Activated CD4-positive, alpha-beta T cell treated with anti-CD3 and anti-CD28 coated beads, Interleukin-2, amount 50 U/mL, for 1 hour (primary cell): ENCODE measurements at places on chromosomes 5 and 9.

DNA sequence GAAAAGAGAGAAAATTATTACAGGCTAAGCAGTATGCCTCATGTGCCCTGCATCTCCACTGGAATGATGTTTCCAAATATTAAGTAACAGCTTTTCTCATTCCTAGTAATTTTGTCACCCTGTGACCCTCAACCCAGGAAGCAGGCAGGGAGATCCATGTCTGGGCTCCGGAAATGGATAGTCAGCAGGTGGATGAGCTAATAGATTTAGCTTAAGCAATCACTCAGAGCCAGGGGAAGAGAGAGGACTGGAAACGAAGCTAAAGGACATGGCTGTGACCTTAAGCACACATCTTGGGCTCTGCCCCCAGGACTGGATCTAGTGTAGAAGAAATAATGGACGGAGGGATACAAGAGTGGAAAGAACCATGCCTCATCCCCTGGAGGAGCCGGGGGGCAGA lies 89.5 kb downstream of the ARSB start:
- no peak for DNase-seq

- DNase-seq = no peak
Measured at GRCh38 chr5:68480335-68480940, 264.9 kb downstream of the PIK3R1 start.

DNA sequence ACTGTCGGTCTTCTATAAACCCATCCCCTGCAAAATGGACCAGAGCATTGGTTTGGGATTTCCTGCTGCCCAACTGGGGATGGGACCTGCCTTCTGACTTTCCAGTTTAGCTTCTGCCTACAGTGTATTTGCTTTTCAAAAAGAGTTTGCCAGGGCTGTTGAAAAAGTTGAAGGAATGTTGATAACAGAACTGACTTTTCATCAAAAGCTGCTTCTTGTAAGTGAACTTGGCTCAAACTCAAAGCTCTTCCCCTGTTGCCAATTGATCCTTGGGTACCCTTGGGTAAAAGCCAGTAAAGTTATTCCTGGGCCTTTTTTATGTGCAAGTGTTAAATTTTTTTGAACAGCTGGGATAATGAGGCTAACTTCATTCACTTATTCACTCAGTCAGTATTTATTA lies 142.9 kb upstream of the SLC30A5 start:
- no peak for DNase-seq

DNA sequence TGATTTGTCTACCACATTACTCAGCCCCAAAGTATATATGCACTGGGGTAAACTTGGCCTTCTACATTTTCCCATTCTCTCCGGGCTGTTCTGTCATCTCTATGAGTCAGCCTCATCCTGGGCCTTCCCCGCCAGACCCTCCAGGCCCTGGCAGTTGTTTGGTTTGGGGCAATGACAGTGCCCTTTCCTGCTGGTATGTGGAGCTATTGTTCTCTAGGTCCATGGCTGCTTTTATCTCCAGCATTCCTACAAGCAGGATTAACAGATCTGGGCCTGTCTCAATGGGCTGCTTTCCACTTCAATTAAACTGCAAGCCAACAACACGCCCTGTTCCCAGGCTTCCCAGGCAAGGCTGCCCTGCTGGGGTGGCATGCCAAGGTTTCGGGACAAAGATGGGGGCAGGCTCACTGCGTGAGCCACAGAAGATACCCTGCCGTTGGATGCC lies 136.4 kb downstream of the SLIT3 start:
- DNase-seq = no peak

- peak; percentile 32 for DNase-seq
Measured at GRCh38 chr5:178461004-178461730, 129.0 kb downstream of the COL23A1 start.

- DNase-seq = no peak
Measured at GRCh38 chr5:151130922-151131891, 26.4 kb downstream of the ANXA6 start.

DNA sequence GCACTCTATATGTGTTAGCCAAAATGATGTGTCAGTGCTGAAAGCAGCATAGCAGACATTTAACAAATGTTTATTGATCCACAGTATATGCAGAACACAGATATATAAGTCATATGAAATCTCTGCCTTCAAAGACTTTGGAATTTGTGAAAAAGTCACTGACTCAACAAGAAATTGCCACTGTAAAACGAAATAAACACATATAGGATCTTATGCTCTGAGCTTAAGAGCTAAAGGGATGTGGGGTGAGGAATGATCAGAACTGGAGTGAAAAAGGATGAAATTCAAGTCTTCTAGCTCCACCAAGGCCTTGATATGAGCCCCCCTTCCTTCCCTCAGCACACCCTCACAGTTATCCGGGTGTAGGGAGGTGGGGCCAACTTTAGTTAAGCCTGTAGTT lies 49.9 kb downstream of the PLAC8L1 start:
- DNase-seq = no peak

GRCh38 chr5:122126177-122126755 lies 3.1 kb upstream of the ZNF474 start:
- no peak for DNase-seq

GRCh38 chr9:122126331-122127261 lies 33.0 kb downstream of the NDUFA8 start:
- no peak for DNase-seq

DNA sequence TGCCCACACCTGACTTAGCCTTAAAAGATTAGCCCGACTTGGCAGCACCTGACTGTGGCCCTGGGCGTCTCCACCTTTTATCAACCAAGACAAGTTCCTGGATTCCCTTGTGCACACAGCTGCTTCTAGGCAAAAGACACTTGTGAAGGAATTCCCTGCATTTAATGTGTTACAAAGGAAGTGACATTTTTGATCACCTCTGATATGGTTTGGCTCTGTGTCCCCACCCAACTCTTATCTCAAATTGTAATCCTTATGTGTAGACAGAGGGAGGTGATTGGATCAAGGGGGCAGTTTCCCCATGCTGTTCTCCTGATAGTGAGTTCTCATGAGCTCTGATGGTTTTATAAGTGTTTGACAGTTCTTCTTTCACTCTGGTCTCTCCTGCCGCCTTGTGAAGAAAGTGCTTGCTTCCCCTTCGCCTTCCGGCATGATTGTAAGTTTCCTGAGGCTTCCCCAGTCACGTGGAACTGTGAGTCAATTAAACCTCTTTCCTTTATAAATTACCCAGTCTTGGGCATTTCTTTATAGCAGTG lies 2.6 kb upstream of the CPEB4 start:
- no peak for DNase-seq

- peak; percentile 7 for DNase-seq
Measured at GRCh38 chr9:83937861-83938455, 16.7 kb upstream of the KIF27 start.

- DNase-seq = no peak
Measured at GRCh38 chr5:116212225-116212624, 127.4 kb downstream of the COMMD10 start.

GRCh38 chr9:18296702-18297055 lies 177.3 kb upstream of the ADAMTSL1 start:
- no peak for DNase-seq

DNA sequence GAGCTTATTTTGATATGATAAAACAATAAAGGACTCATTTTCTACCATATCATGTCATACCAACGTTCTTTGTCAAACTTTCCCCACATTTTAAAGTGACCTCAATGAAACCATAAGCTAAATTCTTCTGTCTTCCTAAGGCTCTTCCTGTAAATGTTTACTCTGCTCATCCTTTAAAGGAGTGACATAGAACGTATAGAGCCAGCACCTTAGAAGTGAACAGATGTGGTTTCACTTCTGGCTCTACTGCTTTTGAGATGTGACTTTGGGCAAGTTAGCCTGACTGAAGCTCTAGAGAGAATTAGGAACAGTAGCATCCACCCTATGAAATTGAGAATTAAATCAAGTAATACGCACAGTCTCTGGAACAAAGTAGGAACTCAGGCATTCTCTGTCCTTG lies 24.1 kb downstream of the SAR1B start:
- DNase-seq = no peak

- no peak for DNase-seq
Measured at GRCh38 chr9:15529566-15530324, 19.0 kb upstream of the PSIP1 start.

- no peak for DNase-seq
Measured at GRCh38 chr9:136119061-136119882, 597 bp upstream of the TMEM250 start.

- no peak for DNase-seq
Measured at GRCh38 chr5:17339841-17340240, 122.4 kb downstream of the BASP1 start.

DNA sequence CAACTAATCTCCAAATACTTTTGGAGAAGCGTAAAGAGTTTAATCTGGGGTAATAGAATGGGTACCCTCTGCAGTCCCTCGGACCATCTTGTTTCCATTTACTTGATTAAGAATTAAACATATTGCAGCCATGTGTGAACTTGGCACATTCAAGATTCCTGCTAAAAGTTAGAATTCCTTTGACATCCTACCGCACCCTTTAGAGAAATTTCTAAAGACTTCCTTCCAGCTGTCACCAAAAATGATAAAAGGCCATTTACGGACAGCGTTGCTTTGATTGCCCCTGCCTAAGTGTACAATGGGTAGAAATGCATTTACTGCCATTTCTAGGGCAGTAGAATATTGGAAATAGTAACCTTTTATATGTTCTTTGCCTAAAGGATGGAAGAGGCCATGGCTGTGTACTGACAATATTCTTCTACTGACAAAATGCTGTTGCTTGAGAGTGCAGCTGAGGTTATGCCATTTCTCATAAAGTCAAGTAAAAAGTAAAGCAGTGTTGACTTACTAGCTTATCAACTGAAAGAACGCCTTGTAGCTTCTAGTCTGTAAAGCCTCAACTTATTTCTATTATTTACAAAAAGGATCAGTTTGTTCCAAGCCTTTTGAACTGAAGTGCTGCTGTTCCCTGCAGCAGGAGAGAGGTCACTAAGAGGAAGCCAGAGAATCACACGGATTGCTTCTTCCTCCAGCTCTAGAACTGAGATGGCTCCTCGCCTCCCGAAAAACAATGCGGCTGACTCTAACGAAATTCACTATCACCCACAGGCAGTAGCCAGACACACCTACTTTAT lies 139.8 kb upstream of the BASP1 start:
- no peak for DNase-seq

- no peak for DNase-seq
Measured at GRCh38 chr5:96329886-96330529, 103.0 kb downstream of the PCSK1 start.

- no peak for DNase-seq
Measured at GRCh38 chr5:82748688-82749460, 328.3 kb downstream of the TMEM167A start.

- DNase-seq = no peak
Measured at GRCh38 chr5:142141463-142141862, 32.9 kb downstream of the NDFIP1 start.

- no peak for DNase-seq
Measured at GRCh38 chr5:168317521-168318147, 26.2 kb downstream of the WWC1 start.

- no peak for DNase-seq
Measured at GRCh38 chr9:10112798-10113197, 500.0 kb downstream of the PTPRD start.

GRCh38 chr5:32465076-32465475 lies 20.5 kb upstream of the ZFR start:
- DNase-seq = no peak

DNA sequence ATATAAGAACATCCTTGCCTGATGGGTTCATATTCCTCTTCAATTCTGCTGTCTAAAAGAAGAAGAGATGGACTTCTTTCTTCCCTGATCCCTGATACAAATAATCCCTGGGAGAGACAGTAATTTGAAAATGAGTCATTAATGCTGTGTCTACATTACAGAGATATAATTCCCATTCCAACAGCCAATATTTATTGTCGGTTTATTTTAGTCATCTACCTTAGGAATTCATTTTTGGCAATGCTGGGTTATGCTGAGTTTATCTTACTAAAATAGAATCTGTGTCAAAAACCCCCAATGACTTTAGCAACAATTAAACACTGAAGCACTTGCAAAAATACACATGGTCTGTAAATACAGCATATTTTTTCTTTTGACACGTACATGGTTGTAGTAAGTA lies 23.9 kb downstream of the ZNF474 start:
- DNase-seq = no peak

- DNase-seq = no peak
Measured at GRCh38 chr5:115374057-115374775, 77.8 kb upstream of the CCDC112 start.

DNA sequence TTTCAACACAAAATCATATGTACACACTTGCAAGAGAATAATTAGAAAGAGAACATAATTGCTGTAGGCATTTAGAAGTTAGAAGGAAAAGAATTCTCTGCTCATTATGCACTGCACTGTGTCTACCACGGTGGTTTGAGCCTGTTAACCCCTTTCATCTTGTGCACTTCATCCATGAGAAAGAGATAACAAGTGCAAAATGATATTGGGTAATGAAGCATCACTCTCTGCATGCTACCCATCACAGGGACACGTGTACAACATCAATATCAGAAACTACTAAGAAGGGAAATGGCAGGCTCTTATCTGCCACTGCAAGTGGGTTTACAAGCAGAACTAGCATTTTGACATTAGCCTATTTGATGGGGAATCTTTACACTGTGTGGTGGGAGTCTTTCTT lies 202.6 kb downstream of the CDH12 start:
- DNase-seq = no peak

DNA sequence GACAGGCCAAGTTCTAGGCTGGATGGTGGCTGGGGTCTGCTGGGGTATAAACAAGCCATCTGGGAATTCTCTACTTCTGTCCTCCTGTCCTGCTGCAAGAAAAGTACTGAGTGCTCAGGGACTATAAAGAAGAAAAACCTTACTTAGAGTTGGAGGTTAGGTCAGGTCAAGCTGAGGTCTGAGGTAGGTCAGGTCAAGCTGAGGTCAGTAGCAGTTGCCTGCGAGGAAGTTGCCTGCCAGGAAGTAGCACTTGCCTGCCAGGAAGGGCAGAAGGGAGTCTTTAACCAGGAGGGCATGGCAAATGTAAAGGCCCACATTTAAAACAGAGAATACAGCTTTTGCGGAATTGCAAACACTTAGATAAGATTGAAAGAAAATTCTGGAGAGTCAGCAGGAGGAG lies 51.3 kb upstream of the PRLR start:
- DNase-seq = no peak

- DNase-seq = no peak
Measured at GRCh38 chr5:160463740-160464465, 42.2 kb downstream of the PTTG1 start.

DNA sequence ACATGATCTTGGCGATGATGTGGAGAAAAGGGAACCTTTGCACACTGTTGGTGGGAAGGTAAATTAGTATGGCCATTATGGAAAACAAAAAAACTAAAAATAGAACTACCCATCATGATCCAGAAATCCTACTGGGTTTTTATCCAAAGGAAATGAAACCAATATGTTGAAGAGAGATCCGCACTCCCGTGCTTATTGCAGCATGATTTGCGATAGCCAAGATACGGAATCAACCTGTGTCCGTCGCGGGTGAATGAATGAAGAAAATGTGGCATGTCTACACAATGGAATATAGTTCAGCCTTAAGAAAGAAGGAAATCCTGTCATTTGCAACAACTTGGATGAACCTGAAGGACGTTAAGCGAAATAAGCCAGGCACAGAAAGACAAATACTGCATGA lies 84.5 kb downstream of the TTLL11 start:
- DNase-seq = no peak

DNA sequence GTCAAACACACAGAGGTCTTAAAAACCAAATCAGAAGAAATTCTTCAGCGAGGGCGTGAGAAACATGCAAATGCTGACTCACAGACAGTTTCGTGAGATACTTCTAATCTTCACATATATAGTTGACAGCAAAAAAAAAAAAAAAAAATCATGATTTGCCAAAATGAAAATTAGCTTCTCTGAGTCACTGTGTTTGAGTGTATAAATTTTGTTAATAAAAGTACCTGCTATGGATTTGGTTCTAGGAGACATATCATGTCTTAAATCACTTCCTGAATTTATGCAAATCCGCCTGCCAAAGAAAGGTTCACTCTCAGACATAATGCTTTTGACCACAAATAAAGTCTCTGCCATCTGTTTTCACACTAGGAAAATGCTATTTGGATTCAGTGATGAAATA lies 114.3 kb downstream of the SLC1A3 start:
- DNase-seq = no peak
